Stimulated activated CD4-positive, alpha-beta T cell treated with anti-CD3 and anti-CD28 coated beads, Interleukin-1b, Interleukin-23, amount 100 ng/mL, for 4 hours (primary cell): ENCODE measurements at places on chromosomes 3 and 15.

DNA sequence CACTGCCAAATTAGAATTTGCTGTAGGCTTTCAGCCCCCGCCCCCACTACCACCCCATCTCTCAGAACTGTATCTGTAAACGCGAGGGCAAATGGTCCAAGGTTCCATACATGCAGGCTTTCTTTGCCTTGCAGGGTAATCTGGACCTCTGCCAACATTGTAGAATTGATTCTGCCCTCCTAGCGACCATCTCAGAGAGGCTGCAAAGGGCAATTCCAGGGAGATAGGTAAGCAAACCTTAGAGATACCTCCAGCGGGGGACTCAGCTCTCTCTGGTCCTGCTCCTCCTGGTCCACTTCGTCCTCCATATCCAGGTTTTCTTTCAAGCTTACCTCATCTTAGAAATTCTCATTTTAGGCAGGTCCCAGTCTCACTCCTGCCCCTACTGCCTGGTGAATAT lies 64.4 kb downstream of the SLMAP start:
- no peak for DNase-seq

DNA sequence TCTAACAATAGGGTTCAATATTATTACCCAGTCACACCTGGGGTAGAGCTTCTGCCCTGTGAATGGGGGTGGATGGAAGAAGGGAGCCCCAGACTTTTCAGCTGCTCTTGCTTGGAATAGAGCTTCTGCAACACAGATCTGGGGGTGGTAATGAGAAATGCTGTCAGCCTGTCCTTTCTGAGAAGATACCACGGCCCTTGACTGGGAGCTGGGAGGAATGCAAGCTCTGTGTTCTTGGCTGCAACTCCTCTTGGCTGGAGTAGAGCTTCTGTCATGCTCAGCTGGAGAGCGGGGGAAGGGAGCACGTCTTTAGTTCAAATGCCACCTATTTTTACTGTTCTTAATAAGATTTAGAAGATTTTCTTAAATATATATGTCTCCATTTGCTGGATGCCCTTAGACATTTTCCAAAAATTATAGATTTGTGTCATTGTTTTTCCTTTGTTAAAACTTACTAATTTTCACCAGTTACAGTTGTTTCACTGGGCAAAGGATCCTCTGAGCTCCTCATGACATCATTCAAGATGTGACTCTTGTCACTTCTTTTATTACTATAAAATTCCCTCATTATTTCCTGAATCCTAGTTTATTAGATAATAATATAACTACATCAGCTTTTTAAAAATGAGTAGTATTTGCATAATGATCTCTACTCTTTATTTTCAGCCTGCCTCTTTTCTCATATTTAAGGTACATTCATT lies 180.0 kb upstream of the TGFBR2 start:
- no peak for DNase-seq

DNA sequence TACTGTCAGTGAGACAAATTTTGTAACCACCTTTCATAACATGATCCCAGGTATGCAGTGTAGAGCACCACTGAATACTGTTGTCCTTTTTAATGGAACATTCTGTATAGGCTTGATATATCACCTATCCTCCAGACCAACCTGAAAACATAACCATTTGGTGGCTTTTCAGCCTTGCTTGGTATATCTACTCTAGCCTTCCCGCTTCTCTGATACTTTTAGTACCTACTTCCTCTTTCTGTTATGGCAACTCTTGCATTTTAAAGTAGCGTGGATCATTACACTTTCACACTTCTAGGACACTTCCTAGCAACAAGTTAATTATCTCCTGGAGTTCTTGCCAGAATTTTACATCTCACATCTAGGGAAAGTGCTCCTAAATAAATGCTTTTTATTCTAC lies 226.6 kb upstream of the ROBO1 start:
- no peak for DNase-seq

DNA sequence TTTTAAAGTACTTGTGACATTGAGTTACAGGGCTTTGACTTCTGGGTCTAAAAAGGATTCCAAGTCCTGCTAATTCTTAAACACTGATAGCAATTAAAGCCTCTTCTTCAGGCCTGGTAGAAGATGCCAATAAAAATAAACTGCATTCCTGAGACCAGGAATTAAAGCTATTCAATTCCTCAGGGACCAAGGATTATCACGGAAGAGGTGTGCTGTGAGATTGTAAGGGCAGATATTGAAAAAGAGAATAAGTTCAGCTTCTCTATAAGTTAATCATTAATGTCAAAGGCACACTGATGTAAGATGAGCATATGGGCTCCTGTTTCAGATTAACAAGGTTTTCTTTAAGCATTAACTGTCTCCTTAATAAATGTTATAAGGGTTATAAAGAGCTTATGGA lies 611.3 kb downstream of the SI start:
- DNase-seq, result no peak

DNA sequence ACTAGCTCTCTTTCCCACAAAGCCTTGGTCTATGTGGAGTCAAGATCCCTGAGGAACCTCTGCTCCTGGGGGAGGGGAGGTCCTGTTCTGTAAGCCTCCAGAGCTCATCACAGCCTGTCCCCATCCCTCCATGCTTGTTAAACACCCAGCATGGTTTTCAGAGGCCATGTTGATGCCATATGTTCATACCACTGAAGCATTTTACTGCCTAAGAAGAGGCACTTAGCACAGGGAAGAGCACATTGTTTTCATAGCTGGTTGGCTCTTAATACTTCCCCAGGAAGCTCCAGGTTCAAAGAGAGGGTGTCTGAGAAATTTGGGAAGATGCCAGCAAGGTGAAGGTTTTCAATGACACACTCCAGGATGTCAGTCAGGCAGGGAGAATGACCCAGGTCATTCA lies 25.6 kb downstream of the CPNE4 start:
- no peak for DNase-seq

- DNase-seq, result no peak
Measured at GRCh38 chr15:71648095-71648494, 162.3 kb upstream of the NR2E3 start.

- no peak for DNase-seq
Measured at GRCh38 chr3:181722156-181722555, 10.4 kb downstream of the SOX2 start.

GRCh38 chr15:63491116-63491827 lies 13.1 kb upstream of the USP3 start:
- no peak for DNase-seq

DNA sequence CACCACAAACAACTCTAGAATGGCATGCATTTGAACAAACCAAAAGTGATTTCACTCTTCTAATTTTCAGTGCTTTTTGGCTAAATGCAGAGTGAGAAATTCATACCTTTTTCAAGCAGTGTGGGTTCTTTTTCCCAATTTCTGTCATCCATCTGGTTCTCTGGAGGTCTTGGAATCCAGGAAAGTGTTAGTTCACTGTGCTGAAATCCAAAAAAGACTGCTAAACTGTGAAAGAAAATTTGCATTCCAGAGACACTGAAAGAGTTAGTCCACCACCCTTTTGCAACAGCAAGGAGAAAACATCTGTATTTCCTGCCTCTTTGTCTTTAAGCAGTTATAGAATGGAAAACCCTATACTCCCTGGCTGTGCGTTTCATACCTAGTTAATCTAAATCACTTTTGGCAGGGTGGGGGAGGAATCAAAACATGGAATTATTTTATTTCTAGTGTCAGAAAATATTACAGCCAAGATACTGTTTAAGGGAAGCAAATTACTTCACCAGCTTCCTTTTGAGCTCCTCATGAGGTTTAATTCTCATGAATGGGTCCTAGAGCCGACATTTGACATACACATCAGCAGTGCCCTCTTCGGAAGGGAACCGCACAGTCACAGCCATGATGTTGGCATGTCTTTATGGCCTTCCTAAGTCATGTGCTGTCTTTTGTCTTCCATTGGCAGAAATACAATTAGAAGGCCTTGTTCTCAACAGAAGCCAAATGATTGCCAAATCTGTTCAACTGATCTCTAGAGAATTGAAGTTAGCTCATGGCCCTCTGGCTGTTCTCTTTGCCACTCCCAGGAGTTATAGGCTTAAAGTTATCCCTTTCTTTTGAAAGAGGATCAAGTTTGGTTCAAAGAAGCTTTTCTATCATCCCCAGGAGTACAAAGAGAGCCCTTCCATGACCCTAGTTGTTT lies 317.7 kb upstream of the TPRG1 start:
- no peak for DNase-seq

- DNase-seq, result no peak
Measured at GRCh38 chr3:16668776-16669545, 63.7 kb upstream of the DAZL start.

DNA sequence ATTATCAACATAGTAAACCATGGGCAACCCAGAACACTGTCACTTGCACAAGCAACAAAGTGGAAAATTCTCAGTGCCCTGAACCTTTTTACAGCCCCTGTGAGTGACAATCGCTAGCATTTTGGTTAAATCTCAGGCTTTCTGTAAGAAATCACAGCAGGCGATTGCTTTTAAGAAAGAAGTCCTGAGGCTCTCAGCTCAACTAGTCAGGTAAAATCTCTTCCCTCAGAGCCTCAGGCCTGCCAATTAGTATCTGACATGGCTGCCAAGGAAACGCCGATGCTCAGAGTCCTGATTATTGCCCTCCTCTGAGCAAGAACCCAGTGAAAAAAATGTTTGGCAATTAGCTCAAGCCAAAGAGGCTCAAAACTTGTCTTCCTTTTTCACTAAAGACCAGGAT lies 530.8 kb downstream of the DIPK2A start:
- no peak for DNase-seq

GRCh38 chr15:69509131-69509530 lies 56.5 kb downstream of the RPLP1 start:
- no peak for DNase-seq
